ENCODE measurements at places on chromosomes 4 and X. TPM values are rescaled to one million over a fixed set of nuclear protein-coding genes. Genes with fewer than 3 reads are reported as not detected.

ADGRL3 gene
- total RNA-seq: 2.5 TPM

LETM1 gene
- 104 TPM for total RNA-seq

ANK2 gene
- 51.4 TPM for total RNA-seq

MUC7 gene
- not detected for total RNA-seq

PRRG1 gene
- total RNA-seq: 21.8 TPM

SSX4 gene
- total RNA-seq: not detected

OCIAD2 gene
- total RNA-seq: 2.8 TPM

TRPC3 gene
- total RNA-seq: 0.65 TPM

TEX13D gene
- total RNA-seq: not detected

All from omental fat pad (tissue), 4 donors.